ENCODE measurements at places on chromosomes 2 and 18.

- DNase-seq = no peak
Measured at GRCh38 chr2:233049194-233049761, 10.9 kb upstream of the INPP5D start.

GRCh38 chr2:226715347-226715990, 84.2 kb downstream of the IRS1 start:
- DNase-seq = no peak

GRCh38 chr2:155310589-155310988, 612.1 kb downstream of the KCNJ3 start:
- peak; percentile 73 for DNase-seq

- DNase-seq = no peak
Measured at GRCh38 chr18:77072566-77072965, 60.0 kb downstream of the MBP start.

DNA sequence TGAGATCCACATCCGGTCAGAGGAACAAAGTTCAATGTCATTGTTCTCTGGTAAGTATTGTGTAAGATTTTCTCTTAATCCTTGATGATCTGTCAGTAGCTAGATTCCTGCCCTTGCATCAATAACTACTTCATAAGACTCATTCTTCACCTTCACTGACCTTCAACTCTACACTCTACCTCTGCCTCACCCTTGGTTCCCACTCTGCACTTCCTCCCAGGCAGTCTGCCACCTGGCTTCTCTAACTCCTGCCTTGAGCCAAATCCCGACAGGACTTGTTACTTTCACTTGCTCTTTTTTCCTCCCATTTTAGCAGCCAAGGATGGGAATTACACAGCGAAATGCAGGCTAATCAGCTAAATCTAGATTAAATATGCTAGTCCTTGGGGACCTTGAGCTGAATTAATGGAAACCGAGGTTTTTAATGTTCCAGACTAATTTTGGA, 190.7 kb downstream of the DLGAP1 start:
- no peak for DNase-seq

DNA sequence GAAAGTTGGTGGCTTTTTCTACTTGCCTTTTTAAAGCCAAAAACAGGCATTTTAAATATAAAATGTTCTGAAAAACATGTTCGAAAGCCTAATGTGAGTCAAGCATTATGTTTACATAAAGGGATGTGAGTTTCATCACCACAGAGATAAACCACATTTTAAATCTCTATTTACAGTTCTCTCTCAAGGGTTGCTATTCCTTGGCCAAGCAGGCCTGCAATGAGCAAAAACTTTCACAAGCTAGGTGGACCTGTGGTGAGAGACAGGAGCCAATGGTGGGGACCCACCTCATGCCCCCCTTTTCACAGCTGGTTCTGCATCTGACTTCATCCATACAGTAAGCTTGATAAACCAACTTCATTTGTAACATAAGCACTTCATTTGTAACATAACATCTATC, 65.1 kb downstream of the CUL3 start:
- DNase-seq = no peak

GRCh38 chr18:25298853-25299274, 53.1 kb downstream of the ZNF521 start:
- peak; percentile 71 for DNase-seq

DNA sequence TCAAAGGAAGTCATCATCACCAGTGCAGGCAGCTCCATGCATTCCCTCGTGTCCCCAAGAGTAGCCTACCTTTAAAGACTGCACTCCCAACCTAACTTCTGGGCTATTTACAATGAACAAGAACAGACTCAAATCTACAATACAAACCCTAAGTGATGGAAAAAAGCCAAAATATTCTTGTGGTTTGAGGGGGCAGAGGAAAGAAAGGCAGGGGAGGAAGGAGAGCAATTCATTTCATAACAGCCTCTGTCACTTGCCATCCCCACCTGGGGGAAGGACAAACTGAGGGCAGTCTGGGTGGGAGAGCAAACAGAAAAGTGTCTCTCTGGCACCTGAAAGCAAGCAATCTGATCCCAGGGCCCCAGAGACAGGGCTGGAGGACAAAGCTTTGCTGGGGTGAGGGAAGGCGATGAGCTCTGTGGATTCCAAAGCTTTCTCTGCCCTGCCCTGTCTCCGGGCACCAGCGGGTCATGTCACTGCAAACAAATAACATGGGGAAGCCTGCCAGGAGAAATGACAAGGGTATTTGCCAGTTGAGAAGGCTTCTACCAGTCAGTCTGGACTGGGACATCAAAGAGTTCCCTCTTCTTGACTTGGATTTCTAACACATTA, 528.0 kb upstream of the TNP1 start:
- DNase-seq = peak; percentile 36

- no peak for DNase-seq
Measured at GRCh38 chr2:189541591-189541990, 39.0 kb downstream of the SLC40A1 start.

- no peak for DNase-seq
Measured at GRCh38 chr2:100145893-100146656, 3.7 kb upstream of the AFF3 start.

DNA sequence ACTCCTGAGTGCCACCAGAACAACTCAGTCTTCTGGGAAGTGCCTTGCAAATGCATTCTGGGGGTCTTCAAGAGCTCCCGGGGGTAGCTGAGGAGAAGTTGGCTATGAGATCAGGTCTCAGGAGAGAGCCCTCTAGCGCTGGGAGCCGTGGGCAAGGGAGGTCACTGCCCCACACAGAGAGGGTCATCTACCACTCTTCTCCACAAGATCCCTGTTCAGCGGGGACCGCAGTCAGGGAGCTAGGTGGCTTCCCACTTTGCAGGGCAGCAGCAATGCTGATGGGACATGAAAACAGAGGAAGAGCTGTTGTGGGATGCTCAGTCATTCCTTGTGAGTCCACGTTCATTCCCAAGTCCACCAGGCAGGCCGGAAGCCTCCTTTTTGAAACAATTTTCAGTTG, 66.6 kb downstream of the ACKR3 start:
- DNase-seq = no peak

- no peak for DNase-seq
Measured at GRCh38 chr2:82697231-82697630, 1761.8 kb downstream of the SUCLG1 start.

- DNase-seq = no peak
Measured at GRCh38 chr2:101125374-101125773, 25.8 kb downstream of the TBC1D8 start.

DNA sequence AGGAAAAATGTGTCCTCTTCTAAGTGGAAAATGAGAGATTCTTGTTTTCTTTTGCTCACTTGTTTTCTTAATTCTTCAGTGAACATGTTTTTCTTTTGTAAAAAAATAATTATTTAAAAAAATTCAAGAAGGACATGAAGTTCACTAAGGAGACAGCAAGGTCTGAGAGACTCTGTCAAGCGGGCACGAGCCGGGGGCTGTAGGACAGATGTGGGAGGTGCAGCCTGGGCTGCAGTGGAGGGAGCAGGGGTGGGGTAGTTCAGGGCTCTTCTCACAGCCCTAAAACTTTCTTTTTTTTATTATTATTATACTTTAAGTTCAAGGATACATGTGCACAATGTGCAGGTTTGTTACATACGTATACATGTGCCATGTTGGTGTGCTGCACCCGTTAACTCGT, 4.3 kb upstream of the HDAC4 start:
- DNase-seq = no peak

GRCh38 chr2:120508567-120509041, 162.7 kb downstream of the INHBB start:
- DNase-seq = no peak

DNA sequence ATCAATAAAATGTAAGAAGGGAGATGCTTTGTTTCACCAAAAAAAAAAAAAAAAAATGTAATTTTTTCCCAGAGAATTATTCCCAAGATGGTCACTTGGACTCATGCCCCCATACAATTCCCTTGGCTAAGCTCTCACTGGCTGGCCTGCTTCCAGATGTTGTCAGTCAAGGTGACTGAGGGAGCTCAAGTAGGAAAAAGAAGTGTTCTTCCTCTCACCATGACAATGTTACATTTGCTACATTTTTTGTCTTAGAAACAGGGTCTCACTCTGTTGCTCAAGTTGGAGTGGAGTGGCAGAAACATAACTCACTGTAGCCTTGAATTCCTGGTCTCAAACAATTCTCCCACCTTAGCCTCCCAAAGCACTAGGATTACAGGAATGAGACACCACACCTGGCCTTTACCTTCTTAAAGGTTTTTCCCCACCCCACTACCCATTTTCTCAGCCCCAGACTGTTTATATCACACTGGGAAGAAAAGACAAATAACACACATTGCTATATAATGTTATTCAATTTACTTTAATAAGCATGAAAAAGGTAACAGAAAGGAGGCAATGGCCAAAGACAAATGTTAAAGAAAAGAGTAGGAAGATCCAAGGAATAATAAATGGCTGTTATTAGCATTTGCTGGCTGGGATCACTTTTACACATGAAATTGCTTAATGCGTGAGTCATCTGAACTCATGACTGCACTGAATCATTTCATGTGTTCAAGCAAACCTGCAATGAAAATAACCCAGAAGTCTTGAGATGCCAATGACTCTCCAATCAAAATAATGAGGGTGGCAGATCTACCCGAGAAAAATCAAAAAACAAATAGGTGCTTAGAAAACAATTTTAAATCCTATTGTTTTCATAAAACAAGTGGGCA, 45.2 kb downstream of the ACVR1 start:
- DNase-seq = peak; percentile 41

GRCh38 chr2:30565851-30566358, 118.9 kb downstream of the LCLAT1 start:
- DNase-seq = no peak

- no peak for DNase-seq
Measured at GRCh38 chr2:100125626-100126025, 16.8 kb downstream of the AFF3 start.
